Colonic mucosa (tissue), 4 donors: ENCODE measurements at places on chromosomes 1 and 21. TPM values are rescaled to one million over a fixed set of nuclear protein-coding genes. Genes with fewer than 3 reads are reported as not detected.

The BEND5 gene
- 0.57 TPM for total RNA-seq

The DNASE2B gene
- total RNA-seq: 0.82 TPM

The FMOD gene
- total RNA-seq: 38.6 TPM

The HSD11B1 gene
- 0.59 TPM for total RNA-seq

The THEM5 gene
- total RNA-seq: not detected

The ZFP69 gene
- 2.1 TPM for total RNA-seq

The SPRR3 gene
- not detected for total RNA-seq

The HRNR gene
- not detected for total RNA-seq

The FGR gene
- total RNA-seq: 2.0 TPM

The DMRTA2 gene
- total RNA-seq: not detected

The FOXD2 gene
- 25.1 TPM for total RNA-seq

The WDR26 gene
- 53.5 TPM for total RNA-seq

The C8B gene
- not detected for total RNA-seq

The MRPL9 gene
- total RNA-seq: 104 TPM

The ALDH4A1 gene
- 7.9 TPM for total RNA-seq

The NBPF4 gene
- 0.37 TPM for total RNA-seq

The THEMIS2 gene
- 6.8 TPM for total RNA-seq

The TNFSF4 gene
- 0.44 TPM for total RNA-seq

The TNFRSF8 gene
- 0.47 TPM for total RNA-seq

The HES5 gene
- total RNA-seq: 4.2 TPM

The ATP1A2 gene
- 6.1 TPM for total RNA-seq

The SLC35F3 gene
- total RNA-seq: not detected

The ITGB2 gene
- total RNA-seq: 27.1 TPM

The AIM2 gene
- total RNA-seq: not detected

The BSND gene
- not detected for total RNA-seq

The SPATA17 gene
- 1.1 TPM for total RNA-seq

The ALX3 gene
- total RNA-seq: not detected

The TRPM2 gene
- total RNA-seq: 4.2 TPM

The TRIM63 gene
- not detected for total RNA-seq

The NBPF9 gene
- 11.5 TPM for total RNA-seq

The RHCE gene
- total RNA-seq: 0.32 TPM

The LCE1F gene
- total RNA-seq: not detected

The KNCN gene
- not detected for total RNA-seq

The WDR47 gene
- 5.2 TPM for total RNA-seq

The EFNA3 gene
- total RNA-seq: 21.4 TPM

The TSPAN1 gene
- total RNA-seq: 1,021 TPM
